Caki2 (cell line): ENCODE measurements at places on chromosomes 4 and X.

DNA sequence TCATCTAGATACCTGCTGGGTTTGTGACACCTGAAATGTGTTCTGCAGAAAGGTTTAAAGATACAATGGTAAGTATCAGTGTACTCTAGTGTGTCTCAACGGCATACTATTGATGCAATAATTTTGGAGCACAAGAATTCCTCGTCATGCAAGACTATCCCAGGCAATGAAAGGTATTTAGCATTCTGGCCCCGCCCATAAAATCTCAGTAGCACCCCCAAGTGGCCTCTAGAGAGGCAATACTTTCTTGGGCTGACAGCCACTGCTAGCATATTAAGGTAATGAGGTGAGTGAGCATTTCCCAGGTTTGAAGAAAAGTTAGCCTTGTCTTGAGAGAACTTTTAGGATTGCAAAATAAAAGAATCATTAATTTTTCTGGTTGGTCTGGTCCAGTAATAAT, 24.0 kb downstream of the TAB3 start:
- DNase-seq: peak; percentile 30

- no peak for DNase-seq
Measured at GRCh38 chr4:189048119-189048518, 892.6 kb upstream of the FRG1 start.

DNA sequence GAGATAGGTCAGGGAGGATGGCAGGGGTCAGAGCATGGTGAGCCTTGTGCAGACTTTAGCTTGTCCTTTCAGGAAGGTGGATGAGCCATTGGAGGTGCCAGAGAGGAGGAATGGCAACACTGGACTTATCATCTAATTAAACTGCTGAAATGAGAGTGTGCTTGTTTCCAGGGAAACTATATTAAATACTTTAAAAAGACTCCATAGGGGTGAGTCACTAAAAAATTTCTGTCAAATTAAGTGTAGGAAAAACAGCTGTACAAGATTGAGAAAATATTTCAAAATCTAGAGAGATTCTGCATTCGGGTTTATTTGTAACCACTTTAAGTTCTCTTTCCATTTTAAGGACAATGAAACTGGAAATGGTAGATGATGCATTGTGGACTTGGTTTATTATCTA, 11.4 kb downstream of the FRAS1 start:
- DNase-seq: no peak

- DNase-seq: no peak
Measured at GRCh38 chrX:20130357-20130756, 11.3 kb downstream of the EIF1AX start.

DNA sequence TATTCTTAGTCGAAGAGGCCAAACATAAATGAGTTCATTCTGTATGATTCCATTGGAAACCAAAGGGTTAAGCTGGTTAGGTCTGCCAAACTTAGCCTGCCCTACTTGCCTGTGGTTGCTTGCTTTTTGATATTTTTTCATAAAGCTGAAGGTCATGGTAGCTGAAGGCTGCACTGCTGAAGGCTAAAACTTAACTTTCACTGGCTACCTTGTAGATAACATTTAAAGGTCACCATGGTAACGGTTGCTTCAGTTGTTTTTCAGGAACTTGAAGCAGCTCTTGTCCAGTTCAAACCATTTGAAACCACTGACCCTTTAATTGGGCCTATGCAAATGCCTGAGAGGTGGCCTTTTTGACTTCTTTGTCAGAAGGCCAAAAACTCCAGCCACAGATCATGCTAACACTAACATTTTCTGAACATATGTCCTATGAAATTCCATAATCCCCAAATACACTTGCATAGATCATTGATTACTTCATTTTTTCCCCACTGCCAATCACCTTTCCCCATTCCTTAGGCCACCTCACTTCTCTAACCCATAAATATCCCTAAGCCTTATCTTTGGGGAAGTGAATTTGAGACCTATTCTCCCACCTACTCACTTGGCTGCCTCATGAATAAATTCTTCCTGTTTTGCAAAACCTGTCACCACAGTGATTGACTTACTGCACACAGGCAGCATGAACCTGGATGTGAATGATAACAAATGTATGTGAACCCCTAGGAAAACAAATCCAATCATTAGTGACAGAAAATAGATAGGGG, 10.7 kb upstream of the SMIM10L2A start:
- DNase-seq: peak; percentile 1

DNA sequence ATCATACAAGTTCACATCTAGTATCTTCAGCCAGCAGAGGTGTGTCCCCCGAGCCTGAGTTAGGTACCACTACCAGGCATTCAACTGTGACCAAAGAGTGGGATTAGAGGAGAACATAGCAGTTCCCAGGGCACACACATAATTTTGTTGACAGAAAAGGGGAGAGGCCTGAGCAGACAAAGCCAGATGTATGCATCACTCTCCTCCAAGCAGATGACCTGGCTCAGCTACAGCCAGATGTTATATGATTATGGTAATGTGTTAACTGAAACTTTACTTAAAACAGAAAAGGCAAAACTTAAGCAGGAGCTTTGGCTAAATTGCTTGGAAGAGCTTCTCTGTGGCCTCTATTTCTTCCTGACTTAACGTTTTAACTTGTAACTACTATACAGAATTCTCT, 88.9 kb downstream of the CC2D2A start:
- DNase-seq: no peak

DNA sequence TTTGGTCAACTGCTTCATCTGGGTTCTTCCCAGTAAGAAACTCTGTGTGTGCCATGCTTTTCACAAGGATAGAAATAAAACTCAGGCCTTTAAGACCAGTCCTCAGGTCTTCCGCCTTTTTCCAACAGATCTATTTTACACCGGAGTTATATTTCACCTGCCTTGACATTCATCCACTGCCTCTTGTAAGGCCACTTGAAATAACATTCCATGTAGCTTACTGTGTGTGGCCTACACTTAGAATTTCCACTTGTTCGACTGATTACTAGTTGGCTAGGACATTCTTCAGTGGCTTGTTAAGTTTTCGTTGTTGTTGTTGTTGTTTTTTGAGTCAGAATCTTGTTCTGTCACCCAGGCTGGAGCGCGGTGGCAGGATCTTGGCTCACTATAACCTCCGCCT, 92.8 kb upstream of the UNC5C start:
- DNase-seq: no peak

DNA sequence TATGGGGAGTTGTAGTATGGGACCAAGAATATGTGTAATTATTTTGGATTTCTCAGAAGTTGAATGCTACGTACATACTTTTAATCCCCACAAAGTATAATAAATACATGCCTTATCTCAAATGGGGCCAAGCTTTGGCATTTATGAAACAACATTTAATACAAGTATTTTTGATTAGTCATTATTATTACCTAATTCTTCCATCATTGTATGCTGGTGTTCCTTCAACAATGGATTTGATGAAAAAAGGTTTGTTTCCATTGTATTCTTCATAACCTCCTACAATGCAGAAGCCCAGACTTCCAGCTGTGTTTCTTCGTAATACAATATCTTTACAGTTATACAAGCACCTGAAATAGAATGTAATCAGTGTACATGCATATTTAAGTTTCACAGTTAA, 83.8 kb downstream of the FIP1L1 start:
- DNase-seq: no peak

DNA sequence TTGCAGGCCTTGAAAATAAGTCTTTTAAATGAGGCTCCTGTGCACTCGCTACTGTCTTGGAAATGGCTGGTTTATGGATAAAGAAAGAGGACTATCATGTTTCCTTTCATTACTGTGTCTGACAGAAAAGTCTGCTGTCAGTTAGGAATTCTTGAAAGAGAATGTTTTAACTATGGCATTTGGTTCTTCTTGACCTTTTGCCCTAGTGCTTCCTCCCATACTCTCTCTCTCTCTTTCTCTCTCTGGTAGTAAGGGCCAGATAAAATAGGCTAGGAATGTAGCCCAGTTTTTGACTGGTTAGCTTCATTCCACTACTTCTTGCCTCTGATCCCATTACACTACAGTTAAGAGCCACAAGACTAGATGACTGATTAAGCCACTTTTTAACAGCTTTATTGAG, 29.8 kb downstream of the YY2 start:
- no peak for DNase-seq

DNA sequence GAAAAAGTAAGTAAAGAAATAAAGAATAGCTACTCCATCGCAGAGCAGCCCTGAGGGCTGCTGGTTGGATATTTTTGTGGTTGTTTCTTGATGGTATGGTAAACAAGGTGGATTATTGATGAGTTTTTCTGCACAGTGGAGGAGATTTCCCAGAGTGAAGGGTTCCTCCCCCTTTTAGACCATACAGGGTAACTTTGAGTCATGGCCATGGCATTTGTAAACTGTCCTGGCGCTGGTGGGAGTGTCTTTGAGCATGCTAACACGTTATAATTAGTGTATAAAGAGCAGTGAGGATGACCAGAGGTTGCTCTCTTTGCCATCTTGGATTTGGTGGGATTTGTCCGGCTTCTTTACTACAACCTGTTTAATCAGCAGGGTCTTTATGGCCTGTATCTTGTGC, 128.2 kb downstream of the ASMT start:
- no peak for DNase-seq

DNA sequence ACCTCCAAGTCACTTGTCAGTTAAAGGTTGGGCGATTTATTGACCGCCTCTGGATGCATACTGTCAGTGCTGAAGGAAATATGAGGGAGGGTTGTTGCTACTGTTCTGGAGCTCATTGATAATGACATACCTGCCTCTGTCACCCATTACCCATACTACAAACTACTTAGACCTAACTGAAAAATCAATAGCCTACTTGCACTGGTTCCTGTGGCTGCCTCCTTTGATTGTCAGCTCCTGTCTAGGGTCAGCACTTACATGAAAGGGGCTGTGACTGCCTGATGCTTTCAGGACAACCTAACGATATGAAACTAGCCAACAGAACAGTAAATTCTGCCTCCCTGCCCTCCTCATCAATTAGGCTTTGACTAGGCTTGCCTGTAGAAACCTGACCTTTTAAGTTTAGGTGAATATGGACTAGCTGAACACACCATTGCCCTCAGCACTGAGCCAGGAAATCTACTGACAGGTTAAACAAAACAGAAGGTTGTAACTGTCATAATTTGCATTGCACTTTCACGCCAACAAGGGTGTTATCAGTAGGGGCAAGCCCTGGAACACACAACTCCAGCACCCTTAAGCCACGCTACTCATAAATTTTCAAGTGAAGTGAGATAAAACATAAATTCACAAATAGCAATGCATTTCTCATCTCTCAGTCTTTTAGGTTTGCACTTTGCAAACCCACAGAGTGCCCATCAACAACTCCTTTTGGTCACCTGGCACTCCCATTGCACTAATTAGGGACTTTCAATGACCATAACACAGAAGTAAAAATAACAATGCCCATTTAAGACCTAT, 9.0 kb upstream of the MAB21L2 start:
- DNase-seq: no peak

- no peak for DNase-seq
Measured at GRCh38 chr4:146029939-146030710, 91.5 kb upstream of the ZNF827 start.
